ENCODE measurements at places on chromosomes 6 and 20. TPM values are rescaled to one million over a fixed set of nuclear protein-coding genes. Genes with fewer than 3 reads are reported as not detected.
A peak's percentile ranks its signal among the peaks of the same experiment; 100 is the strongest.

The LIN28B gene
- total RNA-seq, result not detected

The PLG gene
- total RNA-seq, result not detected

The SMOC2 gene
- 0.66 TPM for total RNA-seq

DNA sequence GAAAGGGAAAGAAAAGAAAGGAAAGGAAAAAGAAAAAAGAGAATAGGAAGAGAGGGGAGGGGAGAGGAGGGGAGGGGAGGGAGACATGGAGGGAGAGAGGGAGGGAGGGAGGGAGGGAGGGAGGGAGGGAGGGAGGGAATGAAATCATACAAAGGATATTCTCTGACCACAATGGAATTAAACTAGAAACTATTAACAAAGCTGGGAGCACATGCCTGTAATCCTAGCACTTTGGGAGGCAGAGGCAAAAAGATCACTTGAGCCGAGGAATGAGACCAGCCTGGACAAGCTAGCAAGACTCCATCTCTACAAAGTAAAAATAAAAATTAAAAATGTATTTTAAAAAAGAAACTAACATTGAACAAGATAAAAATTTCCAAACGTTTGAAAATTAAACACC, 62.8 kb downstream of the ILRUN start:
- no peak for DNase-seq

GRCh38 chr20:1119128-1119505, 715 bp downstream of the PSMF1 start:
- no peak for DNase-seq

DNA sequence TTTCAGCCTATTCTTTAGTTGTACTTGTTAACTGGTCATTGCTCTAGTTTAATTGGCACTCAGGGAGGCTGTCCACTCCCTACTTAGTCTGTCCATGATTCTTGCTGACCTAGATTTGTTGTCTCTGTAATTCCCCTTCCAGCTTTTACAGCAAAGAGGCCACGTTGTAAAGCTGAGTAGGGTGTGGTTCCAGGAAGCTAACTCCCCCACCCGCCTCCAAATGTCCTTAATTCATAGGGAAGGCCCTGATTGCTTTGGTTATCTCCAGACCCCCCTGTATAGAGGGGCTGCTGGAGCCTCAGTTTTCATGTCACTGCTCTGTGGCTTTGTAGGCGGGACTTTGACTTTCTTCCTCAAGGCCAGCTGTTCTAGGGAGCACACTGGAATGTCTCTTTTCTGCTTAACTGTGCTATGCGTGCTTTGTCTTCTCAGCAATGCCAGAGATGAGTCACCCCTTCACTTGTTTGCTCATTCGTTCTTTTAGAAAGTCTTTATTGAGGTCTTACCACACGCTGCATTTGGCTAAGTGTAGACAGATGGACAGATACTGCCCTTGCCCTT, 175.1 kb upstream of the JAG1 start:
- DNase-seq, result peak; percentile 93

DNA sequence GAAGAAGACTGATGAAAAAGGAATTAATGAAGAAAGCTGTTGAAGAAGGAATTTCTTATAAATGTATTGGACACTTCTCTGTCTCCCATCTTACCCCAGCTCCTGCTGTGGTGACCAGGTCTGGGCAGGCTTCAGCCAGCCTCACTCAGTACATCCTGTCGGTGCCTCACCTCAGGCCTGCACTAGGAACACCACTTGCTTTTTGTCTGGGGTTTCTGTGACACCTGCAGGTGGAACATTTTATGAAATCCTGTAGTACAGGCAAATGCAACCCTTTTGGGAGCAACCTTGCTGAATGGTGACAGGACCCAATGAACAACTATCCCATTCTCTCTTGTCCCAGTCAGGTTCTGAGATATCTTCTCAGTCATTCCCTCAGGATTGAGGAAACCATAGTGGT, 129.7 kb downstream of the PRDM13 start:
- DNase-seq, result no peak

DNA sequence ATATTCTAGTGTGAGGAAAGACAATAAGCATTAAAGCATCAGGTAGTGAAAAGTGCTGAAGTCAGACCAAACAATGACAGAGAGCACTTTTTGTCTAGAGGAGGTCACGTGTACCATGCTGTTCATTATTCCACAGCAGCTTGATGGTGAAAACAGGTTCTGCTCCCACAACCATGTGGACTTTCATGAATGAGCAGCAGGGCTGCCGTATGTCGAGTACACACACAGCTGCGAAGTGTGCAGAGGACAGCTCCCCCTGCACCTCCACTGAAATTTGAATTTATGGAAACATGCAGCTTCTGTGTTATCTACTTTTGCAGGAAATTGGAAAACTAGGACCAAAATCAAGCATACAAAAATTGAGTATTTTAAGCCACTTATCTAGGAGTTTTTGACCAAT, 85.3 kb downstream of the MAP7 start:
- DNase-seq, result no peak

DNA sequence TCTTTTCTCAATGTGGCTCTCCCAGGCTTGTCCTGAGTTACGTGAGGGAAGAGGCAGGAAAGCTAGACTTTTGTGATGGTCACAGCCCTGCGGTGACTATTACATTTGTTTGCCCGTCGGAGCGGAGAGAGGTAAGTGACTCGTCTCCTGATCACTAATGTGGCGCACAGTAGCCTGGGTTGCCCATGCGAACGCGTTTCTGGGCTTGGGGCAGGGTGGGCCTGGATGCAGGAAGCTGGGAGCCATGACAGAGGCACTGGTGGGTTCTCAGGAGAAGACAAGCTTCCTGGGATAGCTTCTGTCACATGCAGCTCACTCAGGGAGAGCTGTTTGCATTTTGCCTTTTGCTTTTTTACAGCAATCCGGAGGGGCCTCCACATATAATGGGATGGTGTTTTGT, 60.6 kb downstream of the IGF2R start:
- no peak for DNase-seq

GRCh38 chr6:69958978-69959377, 92.6 kb downstream of the COL19A1 start:
- no peak for DNase-seq

DNA sequence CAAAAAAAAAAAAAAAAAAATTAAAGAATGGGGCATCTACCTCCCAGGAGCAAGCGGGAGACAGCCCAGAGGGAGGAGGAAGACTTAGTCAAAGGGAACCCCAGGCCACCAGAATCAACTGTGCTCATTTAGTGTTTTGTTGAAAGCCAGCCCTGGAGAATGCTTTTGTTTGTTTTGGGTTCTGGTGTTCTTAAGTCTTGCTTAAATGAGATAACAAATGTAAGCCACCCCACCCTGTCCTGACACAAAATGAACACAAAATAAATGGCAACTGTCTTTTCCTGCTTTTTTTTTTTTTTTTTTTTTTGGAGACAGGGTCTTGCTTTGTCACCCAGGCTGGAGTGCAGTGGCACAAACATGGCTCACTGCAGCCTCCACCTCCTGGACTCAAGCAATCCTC, 165.0 kb upstream of the JARID2 start:
- no peak for DNase-seq

GRCh38 chr6:130872250-130873095, 45.3 kb downstream of the SMLR1 start:
- peak; percentile 17 for DNase-seq

GRCh38 chr6:106077881-106078280, 8.3 kb upstream of the PRDM1 start:
- peak; percentile 3 for DNase-seq

Measured in H4 (cell line).